GOT3 (cell line): ENCODE measurements at places on chromosomes 6 and 20.
A peak's percentile ranks its signal among the peaks of the same experiment; 100 is the strongest.

DNA sequence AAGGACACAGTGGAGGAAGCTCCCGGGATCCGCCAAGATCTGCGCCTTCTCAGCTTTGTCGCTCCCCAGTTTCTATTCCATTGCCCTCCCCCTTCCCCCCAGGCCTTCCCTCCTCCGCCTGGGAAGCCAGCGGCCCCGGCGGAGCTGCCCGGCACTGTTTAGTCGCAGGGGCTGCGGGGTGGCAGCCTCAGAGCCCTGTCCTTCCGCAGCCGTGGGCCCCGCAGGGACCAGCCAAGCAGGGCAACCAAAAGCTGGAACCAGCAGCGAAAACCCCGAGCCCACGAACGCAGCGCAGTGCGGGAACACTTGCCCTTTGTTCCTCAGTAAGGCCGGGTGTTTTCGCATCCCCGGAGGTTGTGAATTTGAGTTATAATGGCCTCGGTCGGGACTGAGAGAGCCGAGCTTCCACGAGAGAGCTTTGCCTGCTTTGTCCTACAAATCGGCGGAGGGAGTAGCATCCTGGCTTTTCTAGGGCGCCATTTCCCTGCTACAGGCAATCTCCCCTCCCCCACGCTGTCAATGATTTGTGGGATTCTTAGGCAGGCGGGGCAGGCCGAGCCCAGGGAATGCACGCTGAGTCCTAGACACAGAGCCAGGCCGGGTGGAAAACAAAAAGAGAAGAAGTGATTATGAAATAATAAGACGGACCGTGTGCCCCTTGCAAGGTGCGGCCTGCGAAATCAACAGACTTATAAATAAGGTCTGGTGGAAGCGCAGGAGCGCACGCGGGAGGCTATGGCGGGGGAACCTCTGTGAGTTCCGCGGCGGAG lies 4.0 kb upstream of the TUBB2B start:
- peak; percentile 33 for DNase-seq

- DNase-seq = no peak
Observed at GRCh38 chr6:90186026-90186425, 110.6 kb downstream of the BACH2 start.

GRCh38 chr20:3606021-3606420 lies 57.2 kb downstream of the GFRA4 start:
- no peak for DNase-seq

DNA sequence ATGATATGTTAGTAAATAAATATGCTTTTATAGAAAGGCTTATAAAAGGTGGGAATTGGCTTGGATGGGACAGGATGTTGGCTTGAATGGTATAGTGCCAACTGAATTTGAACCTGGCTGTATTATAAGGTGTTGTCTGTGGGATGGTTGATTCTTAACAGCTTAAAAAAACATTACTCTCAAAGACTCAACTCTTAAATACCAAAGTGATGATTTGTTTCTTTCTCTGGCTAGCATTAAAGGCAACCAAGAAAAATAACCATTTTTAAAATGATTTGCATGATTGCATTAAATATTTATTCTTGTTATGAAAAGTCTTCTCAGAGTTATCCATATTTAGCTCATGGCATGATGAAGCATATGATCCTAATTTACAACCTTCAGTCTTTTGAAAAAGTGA lies 216.2 kb downstream of the RIMS1 start:
- DNase-seq = no peak

DNA sequence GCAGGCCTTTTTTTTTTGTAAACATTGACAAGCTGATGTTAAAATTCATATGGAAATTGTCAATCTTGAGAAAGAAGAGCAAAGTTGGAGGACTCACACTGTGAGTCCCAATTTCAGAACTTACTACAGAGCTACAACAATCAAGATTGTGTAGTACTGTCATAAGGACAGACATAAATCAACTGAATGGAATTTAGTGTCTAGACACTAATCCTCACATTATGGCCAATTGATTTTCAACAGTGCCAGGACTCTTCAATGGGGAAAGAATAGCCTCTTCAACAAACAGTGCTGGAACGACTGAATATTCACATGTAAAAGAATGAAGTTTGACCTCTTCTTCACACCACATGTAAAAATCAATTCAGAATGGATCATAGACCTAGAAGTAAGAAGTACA lies 60.8 kb downstream of the TGM2 start:
- DNase-seq = no peak

GRCh38 chr6:114936080-114936479 lies 593.3 kb upstream of the HS3ST5 start:
- no peak for DNase-seq

DNA sequence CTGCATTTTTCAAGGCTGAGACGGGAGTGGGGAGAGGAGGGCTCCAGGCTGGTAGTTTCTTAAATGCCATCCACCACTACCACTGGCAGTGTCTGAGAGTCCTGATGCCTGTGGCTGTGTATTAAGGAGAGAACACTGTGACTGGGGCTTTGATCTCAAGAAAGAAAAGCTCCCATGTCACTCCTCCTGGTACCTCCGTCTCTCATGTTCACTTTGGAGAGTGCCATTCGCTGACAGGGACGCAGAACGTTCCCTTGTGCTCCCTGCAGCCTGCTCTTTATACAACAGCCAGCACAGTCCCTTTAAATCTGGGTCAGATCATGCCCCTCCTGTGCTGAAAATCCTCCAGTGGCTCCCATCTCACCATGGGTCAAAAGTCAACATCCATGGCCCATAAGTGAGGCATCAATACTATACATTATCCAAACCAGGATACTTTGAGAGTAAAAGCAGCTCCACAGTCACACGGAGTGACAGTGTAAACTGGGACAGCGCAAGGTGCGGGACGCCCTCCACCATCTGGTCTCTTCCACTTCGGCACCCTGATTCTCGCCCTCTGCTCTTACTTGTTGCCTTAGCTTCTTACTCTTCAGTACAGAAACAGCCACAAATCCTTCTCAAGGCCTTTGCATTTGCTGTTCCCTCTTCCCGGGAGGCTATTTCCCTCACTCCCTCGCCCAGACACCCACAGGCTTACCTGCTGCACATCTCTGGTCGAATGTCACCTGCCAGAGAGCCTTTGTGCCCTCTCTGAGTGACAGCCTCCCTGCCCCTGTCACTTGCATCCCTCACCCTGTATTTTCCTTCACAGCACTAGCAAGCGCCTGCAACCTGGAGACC lies 20.0 kb downstream of the PDYN start:
- DNase-seq = no peak

DNA sequence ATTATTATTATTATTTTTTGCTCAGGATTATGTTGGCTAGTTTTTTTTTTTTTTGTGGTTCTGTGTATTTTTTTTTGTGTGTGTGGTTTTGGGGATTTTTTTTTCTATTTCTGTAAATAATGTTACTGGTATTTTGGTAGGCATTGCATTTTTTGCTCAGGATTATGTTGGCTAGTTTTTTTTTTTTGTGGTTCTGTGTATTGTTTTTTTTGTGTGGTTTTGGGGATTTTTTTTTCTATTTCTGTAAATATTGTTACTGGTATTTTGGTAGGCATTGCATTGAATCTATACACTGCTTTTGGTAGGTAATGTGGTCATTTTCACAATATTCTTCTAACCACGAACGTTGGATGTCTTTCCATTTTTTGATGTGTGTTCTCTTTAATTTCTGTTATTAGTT lies 17.4 kb downstream of the PHF3 start:
- DNase-seq = no peak

- DNase-seq = no peak
Observed at GRCh38 chr20:635028-635892, 17.7 kb downstream of the SRXN1 start.

GRCh38 chr6:96803106-96803481 lies 34.2 kb downstream of the GPR63 start:
- no peak for DNase-seq

DNA sequence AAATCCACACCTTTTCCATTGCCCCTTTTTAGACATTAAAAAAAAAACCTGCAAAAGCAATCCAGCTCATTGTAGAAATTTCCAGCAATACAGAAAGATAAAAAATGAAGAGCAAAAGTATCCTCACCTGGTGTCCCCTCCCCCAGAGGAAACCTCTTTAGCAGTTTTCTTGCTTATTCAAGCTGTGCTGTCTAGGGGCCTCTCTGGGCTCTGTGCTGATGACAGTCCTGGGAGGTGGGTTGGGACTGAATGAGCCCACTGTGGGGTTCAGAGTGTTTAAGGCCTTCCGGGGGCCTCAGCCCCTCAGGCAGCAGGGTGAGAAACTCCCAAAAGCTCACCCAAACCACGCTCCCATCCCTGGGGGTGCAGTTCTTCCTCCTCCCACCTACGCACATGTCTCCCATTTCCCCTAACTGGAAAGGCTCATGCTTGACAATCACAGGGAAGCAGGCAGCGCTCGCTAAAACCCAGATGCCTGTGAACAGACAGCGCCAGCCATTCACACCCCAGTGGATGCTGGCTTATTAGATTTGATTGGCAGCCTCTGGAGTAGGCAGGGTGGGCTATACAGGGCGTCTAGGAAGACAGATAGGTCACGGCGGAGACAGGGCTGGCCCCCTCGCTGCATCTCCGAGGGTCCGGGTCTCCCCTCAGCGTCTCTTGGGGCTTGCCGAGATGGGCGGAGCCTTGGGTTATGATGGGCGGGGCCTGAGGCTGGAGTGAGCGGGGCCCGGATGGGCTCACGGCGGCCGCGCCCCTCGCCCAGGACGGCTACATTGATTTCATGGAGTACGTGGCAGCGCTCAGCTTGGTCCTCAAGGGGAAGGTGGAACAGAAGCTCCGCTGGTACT lies 4.6 kb downstream of the GUCA1A start:
- DNase-seq = no peak
